ENCODE measurements at places on chromosomes 6 and 20.

- no peak for DNase-seq
Observed at GRCh38 chr6:106886922-106887797, 87.4 kb downstream of the CD24 start.

- DNase-seq, result no peak
Observed at GRCh38 chr6:136734977-136735376, 57.3 kb downstream of the MAP3K5 start.

DNA sequence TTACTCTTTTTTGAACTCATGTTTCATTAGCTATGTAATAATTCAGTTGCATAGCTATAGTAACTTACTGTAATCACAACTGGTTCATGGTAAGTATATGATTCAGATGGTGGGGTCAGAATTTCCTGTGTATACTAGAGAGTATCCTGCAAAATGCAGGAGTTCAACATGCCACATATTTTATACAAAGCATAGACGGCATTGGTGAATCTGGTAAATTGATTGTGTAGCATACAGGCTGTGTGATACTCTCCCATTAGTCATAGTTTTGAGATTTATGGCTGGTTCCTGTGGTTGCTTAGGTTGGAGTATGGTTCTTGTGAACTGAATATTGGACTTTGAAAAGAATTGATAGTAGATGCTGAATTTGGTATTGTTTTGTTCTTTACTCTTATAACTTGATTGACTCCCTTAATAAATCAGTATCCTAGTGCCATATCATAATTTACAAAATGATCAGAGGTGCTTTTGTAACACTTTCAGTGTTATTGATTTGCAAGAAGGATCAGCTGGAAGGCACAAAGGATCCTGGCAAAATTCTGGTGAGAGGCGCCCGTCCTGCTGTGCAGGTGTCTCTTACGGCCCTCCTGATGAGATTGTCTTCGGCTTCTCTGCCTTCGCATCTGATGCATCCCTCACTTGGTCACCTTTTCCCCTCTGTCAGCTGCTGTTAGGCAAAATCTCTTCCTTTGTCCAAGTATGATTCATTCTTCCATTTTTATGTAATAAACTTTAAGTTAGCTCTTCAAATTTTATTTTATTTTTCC, 22.6 kb downstream of the SNX9 start:
- DNase-seq, result no peak

GRCh38 chr6:51865176-51865575, 222.2 kb downstream of the PKHD1 start:
- DNase-seq, result no peak

DNA sequence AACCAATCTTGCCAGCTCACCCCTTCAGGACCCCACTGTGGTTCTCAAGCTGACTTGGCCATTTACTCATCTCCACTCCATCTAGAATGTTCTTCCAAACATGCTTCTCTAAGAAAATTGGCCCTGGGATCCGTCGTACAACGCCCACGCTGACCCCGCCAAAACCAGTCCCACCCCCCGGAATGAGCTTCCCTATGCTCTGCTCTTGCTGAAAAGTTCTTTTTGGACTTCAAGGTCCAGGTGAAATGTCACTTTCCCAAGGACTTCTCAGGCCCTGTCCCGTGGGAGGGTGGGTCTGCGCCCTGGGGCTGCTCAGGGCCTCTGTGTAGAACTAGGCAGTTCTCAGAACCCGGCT, 9.9 kb downstream of the NOL4L start:
- DNase-seq, result no peak

- DNase-seq, result no peak
Observed at GRCh38 chr6:110592765-110593164, 116.4 kb upstream of the SLC22A16 start.

DNA sequence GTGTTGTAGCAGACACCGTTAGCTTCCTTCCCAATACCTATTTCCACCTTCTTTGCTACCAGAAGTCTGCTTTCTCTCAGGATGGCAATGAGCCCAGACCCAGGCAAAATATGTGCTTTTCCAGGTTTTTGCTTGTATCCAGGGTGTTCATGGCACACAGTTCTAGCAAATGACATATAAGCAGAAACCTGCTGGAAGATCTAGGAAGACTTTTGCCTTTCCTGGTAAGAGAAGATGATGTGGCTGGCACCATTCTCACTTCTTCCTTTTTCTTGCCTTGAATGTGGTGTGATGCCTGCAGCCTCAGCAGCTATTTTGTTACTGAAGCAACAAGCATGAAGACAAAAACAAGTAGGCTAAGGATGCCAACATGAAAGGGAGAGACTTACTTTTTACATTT, 19.2 kb upstream of the TBC1D22B start:
- DNase-seq, result no peak

GRCh38 chr6:153831350-153832078, 207.5 kb upstream of the OPRM1 start:
- no peak for DNase-seq

DNA sequence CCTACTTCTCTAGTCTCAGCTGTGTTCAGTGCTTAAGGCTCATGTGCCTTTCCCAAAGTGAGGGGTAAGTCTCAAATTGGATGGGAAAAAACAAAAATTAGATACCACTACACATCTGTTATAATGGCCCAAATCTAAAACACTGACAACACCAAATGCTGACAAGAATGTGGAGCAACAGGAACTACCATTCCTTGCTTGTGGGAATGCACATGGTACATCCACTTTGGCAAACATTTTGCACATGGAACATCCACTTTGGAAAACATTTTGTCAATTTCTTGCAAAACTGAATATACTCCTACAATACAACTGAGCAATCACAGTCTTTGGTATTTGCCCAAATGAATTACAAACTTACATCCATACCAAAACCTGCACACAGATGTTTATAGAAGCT, 109.3 kb downstream of the TENT5A start:
- DNase-seq, result no peak

DNA sequence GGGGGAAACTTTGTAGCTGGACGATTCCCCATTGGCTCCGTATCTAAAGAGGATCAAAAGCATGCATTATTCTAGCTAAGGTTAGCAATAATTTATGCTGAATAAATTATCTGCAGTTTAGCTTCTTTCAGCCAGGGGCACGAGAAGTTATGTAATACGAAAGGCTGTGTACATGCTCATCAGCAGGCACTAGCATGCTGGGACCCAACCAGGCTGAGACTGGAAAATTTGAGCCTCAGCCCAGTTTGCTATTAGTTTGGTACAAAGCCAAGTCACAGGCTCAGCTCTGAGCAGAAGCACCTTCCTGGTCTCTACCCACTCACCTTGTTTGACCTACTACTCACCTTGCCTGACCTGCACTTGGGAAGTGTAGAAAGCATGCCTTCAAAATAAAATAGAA, 328.1 kb upstream of the ARID1B start:
- DNase-seq, result no peak

GRCh38 chr20:48298851-48299484, 513.7 kb upstream of the SULF2 start:
- DNase-seq, result no peak

Measured in left ventricle myocardium superior (tissue), 1 donor.